Activated CD4-positive, alpha-beta memory T cell treated with anti-CD3 and anti-CD28 coated beads, Interleukin-2, amount 10 ng/mL, durations not matched to agents 7 days and 5 days (primary cell): ENCODE measurements at places on chromosomes 13 and 19. TPM values are rescaled to one million over a fixed set of nuclear protein-coding genes. Genes with fewer than 3 reads are reported as not detected.
A peak's percentile ranks its signal among the peaks of the same experiment; 100 is the strongest.

FCAR gene
- not detected for total RNA-seq

PSPN gene
- 2.7 TPM for total RNA-seq

SULT2A1 gene
- not detected for total RNA-seq

FREM2 gene
- total RNA-seq = not detected

- peaks cover 30% of the 10 kb centered on the region for H3K27me3 ChIP-seq
- no peak overlapping the region for H3K27ac ChIP-seq
- H3K36me3 ChIP-seq = peaks cover 4% of the 10 kb centered on the region
- H3K4me1 ChIP-seq = peaks cover 22% of the 10 kb centered on the region
Observed at GRCh38 chr19:41925208-41926003, 2.8 kb downstream of the ERFL start.

ELANE gene
- total RNA-seq = not detected

DNA sequence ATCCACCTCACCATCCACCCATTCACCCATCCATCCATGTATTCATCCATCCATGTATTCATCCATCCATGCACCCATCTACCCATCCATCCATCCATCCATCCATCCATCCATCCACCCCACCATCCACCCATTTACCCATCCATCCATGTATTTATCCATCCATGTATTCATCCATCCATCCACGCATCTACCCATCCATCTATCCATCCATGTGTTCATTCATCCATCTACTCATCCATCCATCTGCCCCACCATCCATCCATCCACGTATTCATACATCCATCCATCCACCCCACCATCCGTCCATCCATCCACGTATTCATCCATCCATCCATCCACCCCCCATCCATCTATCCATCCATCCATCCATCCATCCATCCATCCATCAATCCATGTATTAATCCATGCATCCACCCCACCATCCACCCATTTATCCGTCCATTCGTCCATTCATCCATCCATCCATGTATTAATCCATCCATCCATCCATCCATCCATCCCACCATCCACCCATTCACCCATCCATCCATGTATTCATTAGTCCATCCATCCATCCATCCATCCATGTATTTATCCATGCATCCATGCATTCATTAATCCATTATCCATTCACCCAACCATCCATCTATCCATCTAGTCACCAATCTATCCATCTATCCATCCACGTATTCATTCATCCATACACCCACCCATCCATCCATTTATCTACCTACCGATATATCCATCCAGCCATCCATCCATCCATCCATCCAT is 2.6 kb downstream of the IL12RB1 start:
- H3K27ac ChIP-seq = no peak overlapping the region
- H3K27me3 ChIP-seq = no peaks in the 10 kb centered on the region
- H3K4me1 ChIP-seq = peaks cover 54% of the 10 kb centered on the region
- H3K4me3 ChIP-seq = peak overlapping the region; percentile 97
- H3K36me3 ChIP-seq = peaks cover 45% of the 10 kb centered on the region

- peaks cover 11% of the 10 kb centered on the region for H3K36me3 ChIP-seq
- H3K4me3 ChIP-seq = no peak overlapping the region
- DNase-seq = no peak
- peaks cover 2% of the 10 kb centered on the region for H3K4me1 ChIP-seq
- H3K27ac ChIP-seq = no peak overlapping the region
Observed at GRCh38 chr13:114185182-114185971, 6.3 kb downstream of the CFAP97D2 start.

- DNase-seq = no peak
- H3K4me1 ChIP-seq = no peaks in the 10 kb centered on the region
- no peaks in the 10 kb centered on the region for H3K36me3 ChIP-seq
- H3K4me3 ChIP-seq = no peak overlapping the region
- peaks cover 7% of the 10 kb centered on the region for H3K27me3 ChIP-seq
Observed at GRCh38 chr13:28741084-28741491, 22.3 kb upstream of the SLC46A3 start.

ZNF490 gene
- 17.1 TPM for total RNA-seq

DNA sequence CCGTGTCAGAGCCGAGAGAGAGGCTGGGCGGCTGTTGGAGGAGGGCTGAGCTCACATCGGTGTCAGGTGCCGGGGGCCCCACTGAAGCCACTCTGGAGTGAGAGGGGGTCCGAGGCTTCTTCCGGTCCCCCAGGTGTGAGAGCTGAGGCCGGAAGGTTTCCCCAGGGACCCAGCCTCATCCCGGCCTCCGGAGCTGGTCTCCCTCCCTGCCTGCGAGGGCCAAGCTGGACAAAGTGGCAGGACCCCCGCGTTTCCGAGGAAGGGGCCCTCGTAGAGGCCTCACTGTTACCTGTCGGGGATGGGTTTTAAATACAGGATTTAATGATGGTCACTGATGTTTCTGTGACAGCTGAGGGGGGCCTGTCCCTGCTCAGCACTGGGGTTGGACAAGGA is 6.6 kb downstream of the HCN2 start:
- no peak overlapping the region for H3K4me3 ChIP-seq
- no peak overlapping the region for H3K27ac ChIP-seq
- no peaks in the 10 kb centered on the region for H3K36me3 ChIP-seq
- H3K4me1 ChIP-seq = peaks cover 2% of the 10 kb centered on the region

- peaks cover 80% of the 10 kb centered on the region for H3K4me1 ChIP-seq
- H3K27me3 ChIP-seq = no peaks in the 10 kb centered on the region
- H3K27ac ChIP-seq = peak overlapping the region; percentile 99
- peak; percentile 66 for DNase-seq
Observed at GRCh38 chr13:42392716-42393572, 121.0 kb downstream of the AKAP11 start.

GRCh38 chr13:50437252-50437651 is 406.2 kb downstream of the DLEU7 start:
- H3K27ac ChIP-seq = no peak overlapping the region
- H3K4me1 ChIP-seq = no peaks in the 10 kb centered on the region
- H3K4me3 ChIP-seq = no peak overlapping the region
- no peak for DNase-seq

SULT2B1 gene
- total RNA-seq = not detected

SGCG gene
- total RNA-seq = not detected

- H3K4me3 ChIP-seq = no peak overlapping the region
- H3K4me1 ChIP-seq = no peaks in the 10 kb centered on the region
- H3K36me3 ChIP-seq = no peaks in the 10 kb centered on the region
Observed at GRCh38 chr13:75103976-75104375, 378.0 kb downstream of the TBC1D4 start.

DNA sequence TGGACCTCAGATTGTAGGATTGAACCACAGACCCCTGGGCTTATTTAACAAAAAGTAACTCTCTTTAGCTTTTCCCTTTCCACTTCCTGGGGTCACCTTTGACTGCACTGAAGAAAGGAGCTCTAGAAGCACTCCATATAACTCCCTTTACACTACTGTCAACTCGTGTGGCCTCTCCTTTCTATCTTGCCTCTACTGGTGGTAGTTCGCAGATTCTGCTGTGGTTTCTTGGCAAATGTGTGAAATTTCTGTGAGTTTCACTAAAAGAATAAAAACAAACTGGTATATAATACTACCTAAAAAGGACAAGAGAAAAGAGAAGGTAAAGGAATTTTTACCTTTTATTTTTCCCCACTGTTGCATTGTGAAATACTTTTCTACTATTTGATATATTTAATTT is 1298.1 kb downstream of the PCDH9 start:
- no peak overlapping the region for H3K27ac ChIP-seq
- H3K4me3 ChIP-seq = no peak overlapping the region
- H3K4me1 ChIP-seq = no peaks in the 10 kb centered on the region

DNA sequence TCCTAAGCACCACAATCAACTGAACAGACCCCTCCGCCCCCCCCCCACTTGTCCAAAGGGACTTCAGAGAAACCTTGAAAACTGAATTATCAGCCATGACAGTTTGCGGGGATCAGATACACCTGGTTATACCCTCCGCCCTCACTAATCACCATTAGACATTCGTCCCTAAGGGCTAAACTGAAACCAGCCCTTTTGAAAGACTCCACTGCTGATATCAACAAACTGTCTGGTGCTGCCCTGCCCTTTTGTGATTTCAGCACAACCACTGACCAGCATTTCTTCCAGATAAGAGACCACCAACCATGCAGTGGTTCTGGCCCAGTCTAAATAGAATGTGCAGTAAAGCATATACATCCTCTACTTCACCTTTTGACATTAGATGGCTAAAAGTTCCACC is 1422.9 kb downstream of the EFNB2 start:
- no peak overlapping the region for H3K27ac ChIP-seq
- H3K27me3 ChIP-seq = no peaks in the 10 kb centered on the region
- no peak overlapping the region for H3K4me3 ChIP-seq
- no peaks in the 10 kb centered on the region for H3K36me3 ChIP-seq

DNA sequence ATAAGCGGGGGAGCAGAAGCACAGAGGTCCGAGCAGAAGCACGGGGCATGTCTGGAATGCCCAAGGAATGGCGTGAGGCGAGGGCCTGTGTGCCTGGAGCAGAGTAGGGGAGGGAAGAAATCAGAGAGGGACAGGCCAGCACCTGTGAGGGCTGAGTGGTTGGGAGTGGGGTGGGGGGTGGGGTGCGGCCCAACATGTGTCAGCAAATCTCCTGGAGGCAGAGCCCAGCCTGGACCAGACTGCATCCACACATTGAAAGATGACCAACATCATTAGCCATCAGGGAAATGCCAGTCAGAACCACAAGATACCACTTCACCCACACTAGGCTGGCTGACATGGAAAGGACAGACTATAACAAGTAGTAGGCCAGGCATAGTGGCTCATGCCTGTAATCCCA is 11.2 kb downstream of the CLASRP start:
- H3K4me3 ChIP-seq = no peak overlapping the region
- H3K4me1 ChIP-seq = peaks cover 34% of the 10 kb centered on the region
- peaks cover 55% of the 10 kb centered on the region for H3K36me3 ChIP-seq
- H3K27me3 ChIP-seq = no peaks in the 10 kb centered on the region

DNA sequence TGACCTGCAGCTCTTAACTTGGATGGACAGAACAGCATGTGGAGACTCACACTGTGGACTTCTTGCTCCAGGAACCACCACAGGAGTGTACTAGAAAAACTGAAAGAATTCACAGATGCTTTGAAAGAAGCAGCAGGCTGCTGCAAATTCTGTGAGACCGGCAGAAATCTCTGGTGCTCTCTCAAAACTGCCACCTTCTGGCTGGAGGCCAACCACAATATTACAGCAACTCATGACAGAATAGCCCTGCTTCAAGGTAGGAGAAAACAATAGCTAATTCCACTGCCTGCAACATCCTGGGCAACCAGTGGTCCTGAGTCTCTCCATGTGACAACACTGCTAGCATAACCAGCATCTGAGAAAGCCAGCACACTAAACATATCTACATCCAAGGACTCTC is 26.9 kb downstream of the CDK8 start:
- no peaks in the 10 kb centered on the region for H3K27me3 ChIP-seq
- no peak for DNase-seq
- peaks cover 2% of the 10 kb centered on the region for H3K4me1 ChIP-seq
- no peak overlapping the region for H3K27ac ChIP-seq

DNA sequence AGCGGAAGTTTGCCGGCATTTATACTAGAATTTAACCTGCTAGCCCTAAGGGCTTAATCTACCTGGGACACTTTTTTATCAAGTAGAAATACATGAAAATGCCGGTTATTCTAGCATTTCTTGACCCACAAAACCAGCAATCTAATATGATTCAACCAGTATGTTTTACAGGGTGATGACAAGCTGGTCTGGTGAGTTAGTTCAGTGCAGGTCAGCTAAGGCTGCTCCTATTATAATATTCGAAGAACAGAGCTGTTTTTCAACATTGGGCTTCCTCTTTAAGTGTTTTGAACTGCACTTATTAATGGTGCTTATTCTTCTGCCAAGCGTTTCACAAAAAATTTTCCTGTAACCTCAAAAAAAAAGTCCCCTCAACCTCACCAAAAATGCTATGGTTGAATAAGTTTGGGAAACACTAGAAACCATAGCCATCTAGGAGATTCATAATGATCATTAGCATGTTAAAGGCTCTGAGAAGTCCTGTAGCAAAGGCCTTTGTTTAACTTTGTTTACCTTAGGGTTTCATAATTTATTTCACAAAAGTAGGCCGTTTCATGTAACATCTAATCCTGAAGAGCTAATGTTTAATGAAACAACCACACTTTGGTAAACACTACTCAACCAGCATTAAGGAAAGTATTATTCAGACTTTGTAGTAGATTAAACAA is 526.6 kb downstream of the KLF12 start:
- no peaks in the 10 kb centered on the region for H3K36me3 ChIP-seq
- no peak overlapping the region for H3K27ac ChIP-seq
- peaks cover 11% of the 10 kb centered on the region for H3K4me1 ChIP-seq
- H3K4me3 ChIP-seq = no peak overlapping the region
- H3K27me3 ChIP-seq = no peaks in the 10 kb centered on the region
- no peak for DNase-seq

SLC10A2 gene
- total RNA-seq = not detected

CABP5 gene
- not detected for total RNA-seq

- peak overlapping the region; percentile 97 for H3K27ac ChIP-seq
- peaks cover 34% of the 10 kb centered on the region for H3K4me1 ChIP-seq
- no peaks in the 10 kb centered on the region for H3K27me3 ChIP-seq
- H3K4me3 ChIP-seq = peak overlapping the region; percentile 73
- H3K36me3 ChIP-seq = peaks cover 56% of the 10 kb centered on the region
- peak; percentile 45 for DNase-seq
Observed at GRCh38 chr19:17183858-17184321, 31.3 kb upstream of the USE1 start.

GRCh38 chr19:45351401-45351952 is 10.9 kb downstream of the KLC3 start:
- peaks cover 14% of the 10 kb centered on the region for H3K36me3 ChIP-seq
- no peak for DNase-seq
- H3K27ac ChIP-seq = no peak overlapping the region
- no peak overlapping the region for H3K4me3 ChIP-seq

GRCh38 chr13:86856991-86857390 is 814.2 kb upstream of the SLITRK5 start:
- no peaks in the 10 kb centered on the region for H3K36me3 ChIP-seq
- no peaks in the 10 kb centered on the region for H3K4me1 ChIP-seq
- no peak overlapping the region for H3K27ac ChIP-seq
- H3K27me3 ChIP-seq = no peaks in the 10 kb centered on the region
- DNase-seq = no peak
- H3K4me3 ChIP-seq = no peak overlapping the region

GRCh38 chr13:76762721-76763120 is 123.5 kb downstream of the KCTD12 start:
- DNase-seq = no peak
- no peaks in the 10 kb centered on the region for H3K36me3 ChIP-seq
- no peak overlapping the region for H3K27ac ChIP-seq
- peaks cover 3% of the 10 kb centered on the region for H3K27me3 ChIP-seq
- no peak overlapping the region for H3K4me3 ChIP-seq

DACH1 gene
- total RNA-seq = not detected
